ENCODE measurements at places on chromosomes 1 and 21. TPM values are rescaled to one million over a fixed set of nuclear protein-coding genes. Genes with fewer than 3 reads are reported as not detected.

Gene CELA3A
- total RNA-seq: not detected

Gene RORC
- 11.5 TPM for total RNA-seq

Gene PALMD
- 28.4 TPM for total RNA-seq

Gene GUK1
- total RNA-seq: 320 TPM

Gene TINAGL1
- 42.7 TPM for total RNA-seq

Gene TRIM67
- not detected for total RNA-seq

Gene CTSE
- 0.32 TPM for total RNA-seq

Gene ST6GALNAC3
- total RNA-seq: 1.3 TPM

Gene S100A2
- 1,307 TPM for total RNA-seq

Gene PRKCZ
- total RNA-seq: 23.8 TPM

Gene KRTAP10-11
- total RNA-seq: not detected

Gene KRTAP12-2
- not detected for total RNA-seq

Gene CDCA8
- 15.1 TPM for total RNA-seq

Gene FGR
- 1.2 TPM for total RNA-seq

Gene ADGRL4
- 21.2 TPM for total RNA-seq

Gene YIPF1
- total RNA-seq: 17.2 TPM

Gene CRP
- total RNA-seq: not detected

Gene SPRR2A
- total RNA-seq: 5,271 TPM

Gene WNT2B
- total RNA-seq: 11.6 TPM

Gene GRIK3
- not detected for total RNA-seq

Gene KCNK2
- total RNA-seq: not detected

Gene CHAF1B
- total RNA-seq: 2.4 TPM

Gene LEMD1
- 1.4 TPM for total RNA-seq

Gene BSND
- total RNA-seq: not detected

Gene LDLRAD1
- total RNA-seq: 0.49 TPM

Gene HES4
- 15.1 TPM for total RNA-seq

Gene TMPRSS2
- 50.5 TPM for total RNA-seq

Gene CHIA
- total RNA-seq: not detected

Gene THBS3
- 11.6 TPM for total RNA-seq

Gene SYT14
- not detected for total RNA-seq

Gene RGS13
- not detected for total RNA-seq

Gene IFNAR1
- 15.0 TPM for total RNA-seq

Gene SLC6A17
- 0.11 TPM for total RNA-seq

Gene OPTC
- total RNA-seq: not detected

Gene CRNN
- 1,263 TPM for total RNA-seq

Gene PAPPA2
- total RNA-seq: 1.5 TPM

Gene ARHGAP30
- total RNA-seq: 10.0 TPM

Gene FCRLB
- 0.95 TPM for total RNA-seq

Gene ANKRD34A
- 0.19 TPM for total RNA-seq

Gene TRIM58
- 0.19 TPM for total RNA-seq

Gene S100A7
- 8.8 TPM for total RNA-seq

Gene HES5
- 0.35 TPM for total RNA-seq

Gene B4GALT3
- total RNA-seq: 29.9 TPM

Gene FOXD2
- not detected for total RNA-seq

Gene SYT6
- not detected for total RNA-seq

Gene DCST1
- not detected for total RNA-seq

Gene DPT
- 0.34 TPM for total RNA-seq

Gene SMIM1
- total RNA-seq: 1.5 TPM

Gene ALG14
- total RNA-seq: 0.53 TPM

Gene CD101
- total RNA-seq: 2.5 TPM

Gene PLEKHA6
- total RNA-seq: 21.7 TPM

Gene EFNA1
- total RNA-seq: 30.9 TPM

Gene DMRTA2
- 1.6 TPM for total RNA-seq

Gene AXDND1
- not detected for total RNA-seq

Gene FCGR3B
- total RNA-seq: 0.57 TPM

Gene UQCRHL
- total RNA-seq: 0.80 TPM

Gene IL6R
- 6.4 TPM for total RNA-seq

Gene ANXA9
- total RNA-seq: 5.3 TPM
